ENCODE measurements at places on chromosomes 7 and 10.

- H3K27ac ChIP-seq, result no peak overlapping the region
- no peaks in the 10 kb centered on the region for H3K36me3 ChIP-seq
- H3K4me1 ChIP-seq, result peaks cover 2% of the 10 kb centered on the region
Measured at GRCh38 chr10:77633376-77633775, 4.2 kb downstream of the KCNMA1 start.

GRCh38 chr7:42456756-42457276 lies 219.8 kb upstream of the GLI3 start:
- no peak overlapping the region for H3K4me3 ChIP-seq
- no peak overlapping the region for H3K27ac ChIP-seq

GRCh38 chr10:124259139-124259825 lies 159.4 kb downstream of the OAT start:
- no peak for DNase-seq
- no peaks in the 10 kb centered on the region for H3K27me3 ChIP-seq
- H3K27ac ChIP-seq, result no peak overlapping the region
- no peaks in the 10 kb centered on the region for H3K36me3 ChIP-seq
- H3K4me3 ChIP-seq, result no peak overlapping the region

- no peaks in the 10 kb centered on the region for H3K36me3 ChIP-seq
- H3K27ac ChIP-seq, result no peak overlapping the region
Measured at GRCh38 chr7:86411814-86412213, 231.9 kb upstream of the GRM3 start.

GRCh38 chr10:50226610-50227009 lies 24.7 kb downstream of the ASAH2 start:
- no peak for DNase-seq
- H3K4me1 ChIP-seq, result no peaks in the 10 kb centered on the region
- no peaks in the 10 kb centered on the region for H3K36me3 ChIP-seq
- H3K4me3 ChIP-seq, result no peak overlapping the region

DNA sequence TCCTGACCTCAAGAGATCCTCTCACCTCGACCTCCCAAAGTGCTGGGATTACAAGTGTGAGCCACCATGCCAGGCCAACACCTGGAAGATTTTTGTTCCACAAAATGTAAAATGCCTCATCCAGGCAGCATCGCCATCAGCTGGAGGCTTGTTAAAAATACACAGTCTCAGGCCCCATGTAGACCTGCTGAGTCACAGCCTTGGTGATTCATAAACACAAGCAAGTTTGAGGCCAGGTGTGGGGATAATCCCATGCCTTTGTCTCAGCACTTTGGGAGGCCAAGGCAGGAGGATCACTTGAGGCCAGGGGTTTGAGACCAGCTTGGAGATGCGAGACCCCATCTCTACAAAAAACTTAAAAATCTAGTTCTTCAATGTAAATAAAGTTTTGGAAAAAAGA lies 49.1 kb upstream of the FOXK1 start:
- no peak overlapping the region for H3K4me3 ChIP-seq
- H3K36me3 ChIP-seq, result no peaks in the 10 kb centered on the region
- DNase-seq, result no peak
- no peaks in the 10 kb centered on the region for H3K4me1 ChIP-seq
- peaks cover 2% of the 10 kb centered on the region for H3K27me3 ChIP-seq

DNA sequence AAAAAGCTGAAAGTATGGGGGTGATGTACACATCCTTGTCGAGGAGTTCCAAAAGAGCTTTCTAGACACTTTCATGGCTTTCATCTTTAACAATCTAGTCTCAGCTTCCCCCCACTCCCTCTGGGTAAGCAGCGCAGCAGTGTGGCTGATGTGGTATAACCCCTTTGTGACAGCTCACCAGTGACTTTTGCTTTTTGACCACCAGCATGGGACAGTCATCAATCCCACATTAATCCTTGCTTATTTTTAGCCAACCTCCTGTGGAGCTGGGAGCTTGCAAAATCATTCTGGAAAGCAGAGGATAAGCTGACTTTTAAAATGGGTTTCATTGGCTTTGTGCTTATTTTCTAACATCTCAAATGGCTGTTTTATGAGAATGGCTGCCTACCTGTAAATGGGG lies 272.7 kb downstream of the HDAC9 start:
- no peak overlapping the region for H3K27ac ChIP-seq
- no peak overlapping the region for H3K4me3 ChIP-seq
- H3K4me1 ChIP-seq, result no peaks in the 10 kb centered on the region
- no peaks in the 10 kb centered on the region for H3K27me3 ChIP-seq
- H3K36me3 ChIP-seq, result no peaks in the 10 kb centered on the region

GRCh38 chr7:47737601-47738000 lies 155.7 kb upstream of the TNS3 start:
- H3K36me3 ChIP-seq, result no peaks in the 10 kb centered on the region
- peaks cover 11% of the 10 kb centered on the region for H3K4me1 ChIP-seq
- H3K27ac ChIP-seq, result no peak overlapping the region
- H3K4me3 ChIP-seq, result no peak overlapping the region

DNA sequence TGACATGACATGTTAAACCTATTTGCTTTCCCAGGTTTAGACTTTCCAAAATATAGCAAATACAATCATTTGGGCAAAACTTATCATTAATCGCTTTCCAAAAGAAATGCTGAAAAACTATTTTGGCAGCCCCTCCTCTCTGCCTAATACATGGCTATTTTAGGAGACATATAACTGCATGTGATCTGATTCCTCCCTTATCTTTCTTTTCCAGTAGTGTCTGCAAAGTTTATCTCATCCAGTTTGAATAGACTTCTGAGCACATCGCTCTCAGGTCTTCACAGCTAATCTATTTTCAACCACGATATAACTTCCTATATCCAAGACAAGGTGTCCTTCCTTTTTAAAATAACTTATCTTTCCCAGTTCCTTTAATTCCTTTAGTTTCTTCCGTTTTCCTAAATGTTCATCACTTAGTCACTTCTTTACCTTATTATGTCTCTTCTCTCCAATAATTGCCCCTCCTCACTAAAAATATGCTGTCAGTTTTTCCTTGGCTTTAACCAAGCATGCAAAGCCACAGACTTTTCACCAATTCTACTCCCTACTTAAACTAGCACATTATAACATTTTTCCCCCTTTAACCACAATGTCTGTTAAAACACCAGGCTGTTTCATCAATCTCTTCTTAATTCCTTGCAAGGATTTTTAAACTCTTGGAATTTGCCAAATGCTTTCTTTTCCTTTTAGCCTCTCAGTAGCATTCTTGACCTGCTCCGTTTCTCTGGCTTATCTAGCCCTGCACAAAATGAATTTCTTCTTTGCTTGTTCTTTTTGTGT lies 24.4 kb downstream of the GNG11 start:
- H3K4me1 ChIP-seq, result peaks cover under 1% of the 10 kb centered on the region
- peaks cover 7% of the 10 kb centered on the region for H3K27me3 ChIP-seq
- H3K36me3 ChIP-seq, result no peaks in the 10 kb centered on the region

DNA sequence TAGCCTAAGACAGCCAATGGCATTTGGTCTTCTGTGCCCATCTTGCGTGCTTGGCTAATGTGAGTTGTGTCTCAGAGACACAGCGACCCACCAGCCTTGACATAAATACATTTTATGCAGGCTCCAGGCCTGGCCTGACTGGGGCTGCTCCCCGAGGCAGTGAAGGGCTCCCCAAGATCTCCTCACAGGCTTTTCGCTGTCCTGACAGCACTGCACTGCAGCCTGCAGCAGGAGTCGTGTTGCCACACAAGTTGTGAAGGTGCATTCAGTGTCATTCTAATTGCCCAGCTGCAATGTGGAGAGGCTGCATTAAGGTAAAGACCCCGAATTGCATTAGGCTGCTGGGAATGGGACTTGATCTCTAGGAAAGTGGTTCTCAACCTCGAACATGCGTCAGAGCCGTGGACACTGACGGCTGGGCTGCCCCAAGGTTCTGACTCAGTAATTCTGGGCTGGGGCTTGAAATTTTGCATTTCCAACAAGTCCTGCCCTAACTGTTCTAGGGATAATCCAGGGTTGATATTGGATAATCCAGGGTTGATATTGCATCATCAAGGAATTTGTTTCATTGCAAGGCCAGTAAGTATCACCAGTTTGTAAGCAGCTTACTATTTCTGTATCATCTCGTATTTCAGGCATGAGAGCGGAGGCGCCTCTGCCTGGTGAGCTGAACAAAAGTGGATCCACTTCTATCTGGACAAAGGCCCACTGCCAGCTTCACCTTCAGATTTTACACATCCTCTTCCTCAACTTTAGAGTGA lies 108.7 kb upstream of the INSIG1 start:
- DNase-seq, result no peak
- H3K4me1 ChIP-seq, result peaks cover 1% of the 10 kb centered on the region
- H3K4me3 ChIP-seq, result no peak overlapping the region
- H3K36me3 ChIP-seq, result peaks cover 2% of the 10 kb centered on the region
- H3K27me3 ChIP-seq, result peaks cover 4% of the 10 kb centered on the region
- H3K27ac ChIP-seq, result no peak overlapping the region

DNA sequence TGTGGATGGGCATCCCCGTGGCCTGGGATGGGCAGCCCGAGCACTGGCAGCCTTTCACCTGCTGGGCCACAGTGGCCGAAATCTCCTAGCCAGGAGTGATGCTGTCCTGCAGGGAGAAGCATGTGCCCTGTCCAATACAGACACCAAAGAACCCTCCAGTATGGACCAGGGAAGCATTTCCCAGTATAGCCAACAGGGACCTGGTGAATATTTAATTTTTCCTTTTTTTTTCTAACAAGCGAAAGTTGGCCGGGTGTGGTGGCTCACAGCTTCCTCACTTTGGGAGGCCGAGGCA lies 11.0 kb downstream of the IMPDH1 start:
- no peak for DNase-seq
- H3K27me3 ChIP-seq, result no peaks in the 10 kb centered on the region
- H3K4me1 ChIP-seq, result peaks cover 6% of the 10 kb centered on the region
- no peak overlapping the region for H3K27ac ChIP-seq
- H3K36me3 ChIP-seq, result peaks cover 15% of the 10 kb centered on the region

GRCh38 chr10:75630746-75631145 lies 199.3 kb downstream of the LRMDA start:
- H3K36me3 ChIP-seq, result no peaks in the 10 kb centered on the region
- H3K4me1 ChIP-seq, result no peaks in the 10 kb centered on the region
- no peak overlapping the region for H3K27ac ChIP-seq
- no peak for DNase-seq

- H3K27ac ChIP-seq, result no peak overlapping the region
- H3K27me3 ChIP-seq, result peaks cover 5% of the 10 kb centered on the region
Measured at GRCh38 chr7:108711611-108712010, 141.9 kb downstream of the DNAJB9 start.

DNA sequence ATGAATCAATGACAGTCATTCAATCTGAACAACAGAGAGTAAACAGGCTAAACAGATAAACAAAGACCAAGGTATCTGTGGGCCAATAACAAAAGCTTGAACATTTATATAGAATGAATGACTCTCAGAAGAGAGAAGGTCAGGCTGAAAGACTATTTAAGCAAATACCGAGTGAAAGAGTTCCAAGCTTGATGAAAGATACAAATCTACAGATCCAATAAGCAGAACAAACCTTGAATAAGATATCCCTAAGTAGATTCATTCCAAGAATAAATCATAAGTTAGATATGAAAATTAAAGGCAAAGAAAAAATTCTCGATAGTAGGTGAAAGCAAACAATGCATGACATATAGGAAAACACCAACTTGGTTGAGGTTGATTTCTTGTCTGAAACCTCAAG lies 376.4 kb upstream of the IGFBP3 start:
- H3K4me1 ChIP-seq, result no peaks in the 10 kb centered on the region
- H3K36me3 ChIP-seq, result no peaks in the 10 kb centered on the region
- no peak for DNase-seq
- H3K27ac ChIP-seq, result no peak overlapping the region

- H3K36me3 ChIP-seq, result no peaks in the 10 kb centered on the region
- H3K4me3 ChIP-seq, result no peak overlapping the region
- H3K27ac ChIP-seq, result no peak overlapping the region
- DNase-seq, result no peak
- H3K27me3 ChIP-seq, result no peaks in the 10 kb centered on the region
Measured at GRCh38 chr10:68106656-68107055, 2.6 kb upstream of the MYPN start.

- DNase-seq, result no peak
- H3K27me3 ChIP-seq, result peaks cover 4% of the 10 kb centered on the region
- no peaks in the 10 kb centered on the region for H3K4me1 ChIP-seq
- no peaks in the 10 kb centered on the region for H3K36me3 ChIP-seq
- no peak overlapping the region for H3K27ac ChIP-seq
Measured at GRCh38 chr7:107953265-107953923, 49.6 kb downstream of the LAMB1 start.

- no peaks in the 10 kb centered on the region for H3K36me3 ChIP-seq
- no peak for DNase-seq
- no peaks in the 10 kb centered on the region for H3K27me3 ChIP-seq
- no peak overlapping the region for H3K4me3 ChIP-seq
- H3K27ac ChIP-seq, result no peak overlapping the region
- H3K4me1 ChIP-seq, result no peaks in the 10 kb centered on the region
Measured at GRCh38 chr7:113872981-113873380, 45.8 kb downstream of the PPP1R3A start.

DNA sequence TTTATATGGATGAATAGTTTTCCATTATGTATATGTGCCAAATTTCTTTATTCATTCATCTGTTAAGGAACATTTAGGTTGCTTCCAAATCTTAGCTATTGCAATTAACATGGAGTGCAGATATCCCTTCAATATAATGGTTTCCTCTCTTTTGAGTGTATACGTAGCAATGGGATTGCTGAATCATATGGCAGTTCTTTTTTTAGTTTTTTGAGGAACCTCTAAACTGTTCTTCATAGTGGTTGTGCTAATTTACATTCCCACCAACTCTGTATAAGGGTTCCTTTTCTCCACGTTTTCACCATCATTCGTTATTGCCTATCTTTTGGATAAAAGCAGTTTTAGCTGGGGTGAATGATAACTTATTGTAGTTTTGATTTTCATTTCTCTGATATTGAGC lies 46.5 kb downstream of the FAS start:
- no peaks in the 10 kb centered on the region for H3K27me3 ChIP-seq
- H3K4me1 ChIP-seq, result no peaks in the 10 kb centered on the region
- no peak overlapping the region for H3K4me3 ChIP-seq
- H3K27ac ChIP-seq, result no peak overlapping the region
- DNase-seq, result no peak

DNA sequence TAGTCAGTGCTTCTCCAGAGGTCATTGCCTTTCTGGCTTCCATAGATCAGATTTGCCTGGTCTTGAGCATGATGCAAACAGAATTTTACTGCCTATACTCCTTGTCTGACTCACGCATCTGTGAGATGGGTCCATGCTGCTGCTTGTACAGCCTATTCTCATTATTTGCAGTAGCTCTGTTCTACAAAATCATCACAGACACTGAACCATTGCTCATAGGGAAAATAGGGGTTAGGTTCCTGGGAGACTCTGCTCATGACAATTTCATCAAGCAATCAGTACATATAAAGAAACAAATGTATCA lies 7.4 kb upstream of the CREB3L2 start:
- H3K36me3 ChIP-seq, result no peaks in the 10 kb centered on the region
- H3K27ac ChIP-seq, result no peak overlapping the region
- H3K4me1 ChIP-seq, result peaks cover 10% of the 10 kb centered on the region
- no peak overlapping the region for H3K4me3 ChIP-seq
- no peaks in the 10 kb centered on the region for H3K27me3 ChIP-seq

GRCh38 chr7:2701832-2702593 lies 14.0 kb downstream of the AMZ1 start:
- no peak for DNase-seq
- no peaks in the 10 kb centered on the region for H3K36me3 ChIP-seq
- H3K4me1 ChIP-seq, result peaks cover 34% of the 10 kb centered on the region
- H3K4me3 ChIP-seq, result no peak overlapping the region
- H3K27me3 ChIP-seq, result no peaks in the 10 kb centered on the region

- no peak overlapping the region for H3K4me3 ChIP-seq
- no peak overlapping the region for H3K27ac ChIP-seq
- peaks cover 2% of the 10 kb centered on the region for H3K4me1 ChIP-seq
- H3K27me3 ChIP-seq, result peaks cover 6% of the 10 kb centered on the region
Measured at GRCh38 chr7:151451156-151451555, 11.2 kb upstream of the CRYGN start.

- H3K36me3 ChIP-seq, result no peaks in the 10 kb centered on the region
- H3K4me3 ChIP-seq, result no peak overlapping the region
- H3K27ac ChIP-seq, result no peak overlapping the region
- no peak for DNase-seq
- no peaks in the 10 kb centered on the region for H3K27me3 ChIP-seq
- H3K4me1 ChIP-seq, result peaks cover 59% of the 10 kb centered on the region
Measured at GRCh38 chr10:31374146-31374696, 55.2 kb downstream of the ZEB1 start.

All from naive thymus-derived CD8-positive, alpha-beta T cell (primary cell).